ENCODE measurements at places on chromosomes 6 and 20.
A peak's percentile ranks its signal among the peaks of the same experiment; 100 is the strongest.

DNA sequence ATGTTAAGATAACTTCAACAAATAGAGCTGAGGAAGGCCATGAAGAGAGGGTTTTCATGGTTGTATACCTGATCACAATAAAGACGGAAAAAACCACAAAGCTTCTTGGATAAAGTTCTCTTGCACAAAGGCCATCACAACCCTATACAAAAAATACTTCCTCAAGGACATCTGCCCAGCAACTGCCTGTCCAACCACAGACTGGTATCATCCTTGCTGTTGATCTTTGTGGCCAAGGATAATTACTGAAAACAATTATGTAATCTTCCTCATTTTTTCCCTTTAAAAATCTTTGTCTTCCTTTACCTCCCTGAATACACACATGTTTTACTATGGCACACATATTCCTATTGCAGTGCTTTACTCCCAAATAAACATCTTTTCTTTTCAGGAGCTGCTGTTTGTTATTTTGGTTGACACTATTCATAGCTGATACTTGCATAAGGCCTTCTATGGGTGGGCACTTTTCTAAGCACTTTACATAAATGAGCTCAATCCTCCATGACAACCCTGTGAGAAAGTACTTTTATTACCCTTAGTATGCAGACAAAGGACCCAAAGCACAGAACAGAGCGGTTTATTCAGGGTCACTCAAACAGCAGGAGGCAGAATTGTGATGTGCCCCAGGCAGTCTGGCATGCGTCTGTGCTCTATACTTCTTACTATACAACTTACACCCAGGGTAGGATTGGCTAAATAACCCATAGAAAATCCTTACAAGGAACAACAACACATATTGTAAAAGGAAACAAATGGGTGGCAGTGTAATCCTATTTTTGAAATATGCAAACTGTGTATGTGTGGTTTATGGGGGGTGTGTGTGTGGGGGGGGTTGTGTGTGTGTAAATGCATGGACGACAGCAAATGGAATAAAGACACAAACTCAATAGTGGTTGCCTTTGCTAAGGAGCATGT lies 35.1 kb downstream of the SNRNP48 start:
- peak; percentile 3 for DNase-seq

DNA sequence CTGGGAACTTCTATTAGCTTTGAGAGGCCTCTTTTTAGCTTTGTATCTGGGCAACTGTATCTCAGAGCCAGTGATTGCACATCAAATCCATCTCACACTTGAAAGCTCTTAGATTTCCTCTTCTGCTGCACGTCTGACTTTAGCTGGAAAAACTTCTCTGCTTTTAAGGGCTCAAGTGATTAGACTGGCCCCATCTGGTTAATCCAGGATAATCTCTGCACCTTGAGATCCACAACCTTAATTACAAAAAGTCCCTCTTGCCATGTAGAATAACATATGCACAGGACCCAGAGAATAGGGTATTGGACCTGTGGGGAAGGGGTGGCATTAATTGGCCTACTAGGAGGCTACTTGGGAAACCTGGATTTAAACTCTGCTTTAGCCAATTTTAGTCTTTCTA lies 24.2 kb downstream of the KLHL31 start:
- DNase-seq, result no peak

GRCh38 chr20:60752741-60753420 lies 499.2 kb upstream of the CDH4 start:
- no peak for DNase-seq

DNA sequence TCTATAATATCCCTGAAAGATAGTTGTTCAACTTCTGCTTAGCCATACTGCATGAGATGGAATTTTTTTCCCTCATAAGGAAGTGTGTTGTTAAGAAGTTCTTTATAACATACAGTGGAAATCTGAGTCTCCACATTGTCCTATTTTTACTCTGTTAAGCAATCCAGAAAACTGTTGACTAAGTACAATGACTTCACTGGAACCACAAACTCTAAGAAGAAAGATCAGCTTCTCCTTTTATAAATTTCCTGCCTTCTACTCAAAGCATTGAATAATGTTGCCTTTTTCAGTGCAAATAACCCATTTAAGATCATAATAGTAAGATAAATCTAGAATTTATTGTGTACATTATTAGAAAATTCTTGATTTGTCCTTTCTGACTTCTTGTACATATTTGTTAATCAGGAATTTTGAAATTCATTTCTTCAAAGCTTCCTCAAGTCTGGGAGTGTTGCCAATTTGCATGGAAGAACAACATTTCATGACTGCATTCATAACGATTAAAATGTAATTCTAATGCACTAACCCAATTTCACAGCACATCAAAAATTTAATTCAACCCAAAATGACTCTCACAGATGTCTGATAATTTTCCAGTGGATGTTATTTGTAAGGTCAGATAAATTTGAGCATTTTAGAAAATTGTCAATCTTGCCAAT lies 45.6 kb upstream of the ANKEF1 start:
- DNase-seq, result no peak

- no peak for DNase-seq
These were observed 115.0 kb upstream of the SLC22A23 start for GRCh38 chr6:3571836-3572235.

DNA sequence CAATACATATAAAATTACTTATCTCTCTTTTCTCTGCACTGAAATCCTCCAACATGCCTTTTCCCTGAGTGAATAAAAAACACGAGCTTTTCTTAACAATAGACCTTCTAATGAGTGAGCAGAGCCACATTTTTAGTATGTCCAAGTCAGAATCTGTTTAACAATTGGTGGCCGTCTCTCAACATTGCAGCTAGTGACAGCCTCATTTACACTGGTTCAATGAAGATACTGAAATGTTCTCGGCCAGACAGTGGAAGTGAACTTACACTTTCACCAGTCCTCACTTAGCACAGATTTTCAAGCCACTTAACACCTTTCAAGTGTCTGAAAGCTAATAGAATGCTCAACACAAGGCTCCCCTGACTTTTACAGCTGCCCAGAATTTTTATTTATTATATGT lies 767.1 kb downstream of the KIF16B start:
- DNase-seq, result no peak

DNA sequence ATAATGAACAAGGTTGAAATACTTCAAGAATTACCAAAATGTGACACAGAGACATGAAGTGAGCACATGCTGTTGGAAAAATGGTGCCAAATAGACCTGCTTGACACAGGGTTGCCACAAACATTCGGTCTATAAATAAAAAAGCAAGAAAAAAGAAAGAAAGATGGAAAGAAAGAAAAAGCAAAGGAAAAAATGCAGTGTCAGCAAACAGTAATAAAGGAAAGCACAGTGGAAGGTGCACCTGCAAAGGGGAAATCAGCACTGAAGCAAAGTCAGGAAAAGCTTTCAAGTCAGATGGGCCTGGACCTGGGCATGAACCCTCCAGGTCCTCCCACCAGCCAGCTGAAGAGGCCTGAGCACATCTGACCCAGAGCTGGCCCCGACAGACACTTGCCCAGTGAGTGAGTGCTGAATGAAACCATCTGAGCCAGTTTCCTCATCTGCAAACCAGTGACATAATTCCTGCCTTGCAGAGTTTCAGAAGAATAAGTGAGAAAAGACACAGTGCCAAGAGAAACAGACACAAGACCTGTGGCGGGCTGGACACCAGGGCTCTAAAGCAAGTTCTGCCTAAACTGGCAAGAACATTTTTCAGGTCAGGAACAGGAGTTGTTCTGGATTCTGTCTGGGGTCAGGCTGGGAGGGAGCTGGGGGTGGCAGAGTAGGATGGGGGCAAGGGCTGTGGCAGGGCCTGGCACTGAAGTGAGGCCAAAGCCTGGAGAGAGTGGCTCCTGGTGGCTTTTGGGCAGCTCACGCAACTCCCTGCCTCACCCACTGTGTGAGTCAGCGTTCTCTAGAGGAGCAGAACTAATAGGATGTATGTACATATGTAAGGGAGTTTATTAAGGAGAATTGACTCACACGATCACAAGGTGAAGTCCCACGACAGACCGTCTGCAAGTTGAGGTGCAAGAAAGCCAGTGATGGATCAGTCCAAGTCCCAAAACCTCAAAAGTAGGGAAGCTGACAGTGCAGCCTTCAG lies 23.9 kb upstream of the MICB start:
- DNase-seq, result no peak

DNA sequence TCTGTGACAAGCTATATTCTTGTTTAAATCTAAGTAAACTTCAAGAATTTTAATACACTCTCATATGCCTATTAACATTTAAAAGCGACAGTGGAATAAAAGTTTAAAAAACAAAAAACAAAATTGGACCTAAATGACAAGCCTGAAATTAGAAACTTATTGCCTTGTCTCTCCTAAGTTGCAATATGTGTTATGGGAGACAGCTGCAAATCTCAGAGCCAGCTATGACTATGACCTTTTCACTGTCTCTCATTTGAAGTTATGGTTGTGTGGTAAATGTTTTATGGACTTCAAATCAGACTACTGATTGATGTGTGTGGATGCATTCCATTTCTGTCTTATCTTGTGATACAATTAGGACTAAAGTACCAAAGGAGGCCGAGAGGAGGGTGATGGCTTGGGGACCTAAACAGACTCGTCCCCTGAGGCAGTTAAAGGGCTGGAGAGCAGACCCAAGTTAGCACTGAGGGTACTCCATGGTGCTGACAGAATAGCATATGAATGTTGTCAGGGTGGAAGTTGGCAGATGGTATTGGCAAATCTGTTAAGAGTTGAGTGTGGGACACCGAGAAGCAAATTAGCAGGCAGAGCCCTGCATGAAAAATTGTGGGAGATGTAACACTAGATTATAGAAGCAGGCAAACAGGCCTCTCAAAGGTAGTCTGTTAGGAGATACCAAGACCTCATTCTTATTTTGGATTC lies 930.1 kb upstream of the MAN1A1 start:
- no peak for DNase-seq

DNA sequence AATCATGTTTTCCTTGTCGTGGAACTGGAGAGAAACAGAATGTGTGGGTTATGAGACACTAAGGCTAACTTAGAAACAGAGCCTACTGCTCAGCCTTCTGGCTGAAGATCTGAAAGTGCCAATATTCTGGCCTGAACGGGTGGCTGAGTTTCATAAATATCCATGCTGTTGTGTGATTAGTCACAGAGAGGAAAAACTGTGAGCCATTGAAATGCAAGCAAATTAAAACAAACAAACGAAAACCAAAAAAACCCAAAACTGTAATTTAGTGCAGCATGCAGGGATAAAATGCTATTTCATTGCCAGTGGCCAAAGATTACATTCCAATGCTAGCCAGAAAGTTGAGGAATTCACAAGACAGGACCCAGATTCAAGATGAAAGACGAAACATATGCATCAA lies 315.1 kb downstream of the UBE3D start:
- no peak for DNase-seq

DNA sequence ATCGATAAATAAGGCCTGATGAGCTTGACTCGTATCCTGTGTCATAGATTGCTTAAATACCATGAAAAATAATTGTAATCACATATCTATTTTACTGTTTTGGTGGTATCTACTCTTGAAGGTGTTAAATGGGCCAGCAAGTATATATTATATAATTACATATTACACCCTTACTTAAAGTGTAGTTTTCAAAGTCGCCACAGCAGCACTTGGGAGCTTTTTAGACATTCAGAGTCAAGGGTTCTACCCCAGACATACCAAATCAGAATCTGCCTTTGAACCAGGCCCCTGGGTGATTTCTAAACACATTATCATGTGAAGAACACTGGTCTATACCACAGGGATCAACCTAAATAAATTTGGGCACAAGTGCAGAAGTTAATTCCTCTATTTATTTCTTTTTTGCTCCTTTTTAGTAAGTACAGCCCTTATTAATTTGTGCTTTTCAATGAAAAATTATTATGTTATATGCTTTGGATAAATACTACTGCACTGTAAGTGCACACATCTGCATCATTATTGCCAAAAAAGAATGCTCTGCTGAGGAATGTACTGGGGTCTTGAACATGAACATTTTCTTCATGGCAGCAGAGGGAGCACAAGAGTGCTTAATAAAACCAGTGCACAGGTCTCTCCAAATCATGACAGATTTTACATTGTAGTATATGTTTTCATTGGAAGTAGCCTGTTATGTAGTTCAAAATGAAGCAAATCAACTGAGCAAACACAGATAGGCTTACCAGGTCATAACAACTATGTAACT lies 3.1 kb upstream of the ATXN1 start:
- peak; percentile 44 for DNase-seq

DNA sequence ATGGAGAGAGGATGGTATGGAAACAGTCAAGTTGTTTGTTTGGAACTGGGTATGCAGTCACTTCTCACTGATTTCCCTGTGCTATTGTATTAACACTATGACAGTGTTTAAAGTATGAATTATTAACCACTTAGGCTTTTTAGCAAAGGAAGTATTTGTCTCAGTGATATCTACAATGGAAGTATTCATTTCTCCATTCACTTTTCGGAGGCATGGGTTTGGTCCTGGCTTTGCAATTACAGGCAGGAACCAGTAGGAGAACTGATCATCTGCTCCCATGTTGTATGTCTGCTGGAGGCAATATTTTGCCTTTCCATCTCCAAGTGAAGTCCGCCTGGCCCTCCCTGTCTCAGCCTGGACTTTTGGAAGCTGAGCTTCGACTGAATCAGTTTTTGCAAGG lies 30.6 kb upstream of the EXOC2 start:
- DNase-seq, result no peak

- DNase-seq, result no peak
These were observed 128.0 kb downstream of the RIN2 start for GRCh38 chr20:19885939-19886660.
